ENCODE measurements at places on chromosomes 7 and 10.

GRCh38 chr10:25059990-25060389 lies 43.6 kb downstream of the THNSL1 start:
- DNase-seq, result no peak

- DNase-seq, result no peak
These were observed 152.5 kb downstream of the CREB5 start for GRCh38 chr7:28564755-28565374.

DNA sequence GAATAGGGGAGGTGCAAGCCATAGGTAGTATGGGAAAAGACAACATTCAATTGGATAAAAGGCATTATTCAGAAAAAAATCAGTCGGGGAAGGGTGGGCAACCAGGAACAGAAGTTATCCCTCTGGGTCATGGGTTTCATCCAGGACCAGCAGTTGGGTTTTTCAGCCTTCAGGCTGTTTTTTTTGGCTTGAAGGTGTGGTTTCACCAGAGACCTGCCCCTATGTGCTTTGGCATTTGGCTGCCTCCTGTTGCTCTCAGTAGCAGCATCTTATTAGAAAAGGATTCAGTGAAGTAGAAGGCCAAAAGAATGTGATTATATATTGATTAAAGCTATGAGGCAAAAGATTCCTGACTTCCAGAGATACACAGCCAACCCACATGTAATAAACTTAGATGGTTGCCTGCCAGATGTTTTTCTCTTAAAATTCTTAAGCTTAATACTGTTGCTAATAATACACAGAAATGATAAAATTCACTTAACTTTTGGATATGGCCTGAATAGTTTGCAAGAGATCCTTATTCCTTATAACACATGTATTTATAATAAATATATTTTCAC lies 251.7 kb upstream of the CSTF2T start:
- DNase-seq, result no peak

DNA sequence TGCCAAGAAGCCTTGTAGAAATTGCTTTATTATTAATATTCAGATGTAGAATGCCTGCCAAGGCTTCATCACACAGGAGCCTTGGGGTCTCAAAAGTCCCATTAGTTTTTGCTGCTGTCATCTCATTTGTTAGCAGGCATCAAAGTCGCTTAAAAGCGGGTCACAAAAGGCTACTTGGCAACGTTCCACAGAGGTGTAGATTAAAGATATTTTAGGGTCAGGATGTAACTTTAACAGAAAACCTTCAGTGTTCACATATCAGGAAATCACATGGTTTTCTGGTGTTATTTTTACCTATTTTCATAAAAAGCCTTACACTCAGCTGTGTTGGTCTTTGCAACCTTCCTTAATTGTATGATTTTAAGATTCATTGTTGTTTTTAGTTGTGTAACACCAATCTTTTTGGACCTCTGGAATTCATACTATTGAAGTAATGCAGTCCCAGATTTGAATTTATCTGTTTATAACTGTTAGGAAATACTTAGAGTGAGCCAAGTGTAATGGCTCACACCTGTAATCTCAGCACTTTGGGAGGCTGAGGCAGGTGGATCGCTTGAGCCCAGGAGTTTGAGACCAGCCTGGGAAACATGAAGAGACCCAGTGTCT lies 65.3 kb downstream of the TET1 start:
- DNase-seq, result no peak

GRCh38 chr10:103599907-103600306 lies 106.4 kb downstream of the NEURL1 start:
- DNase-seq, result no peak
